ENCODE measurements at places on chromosomes 5 and 9. TPM values are rescaled to one million over a fixed set of nuclear protein-coding genes. Genes with fewer than 3 reads are reported as not detected.

Gene CDC23
- total RNA-seq, result 35.9 TPM

Gene CATSPER3
- total RNA-seq, result not detected

Gene PCDHGA7
- total RNA-seq, result 0.65 TPM

Gene WNK2
- not detected for total RNA-seq
